Large intestine (tissue), 12 donors: ENCODE measurements at places on chromosomes 2 and 18.

DNA sequence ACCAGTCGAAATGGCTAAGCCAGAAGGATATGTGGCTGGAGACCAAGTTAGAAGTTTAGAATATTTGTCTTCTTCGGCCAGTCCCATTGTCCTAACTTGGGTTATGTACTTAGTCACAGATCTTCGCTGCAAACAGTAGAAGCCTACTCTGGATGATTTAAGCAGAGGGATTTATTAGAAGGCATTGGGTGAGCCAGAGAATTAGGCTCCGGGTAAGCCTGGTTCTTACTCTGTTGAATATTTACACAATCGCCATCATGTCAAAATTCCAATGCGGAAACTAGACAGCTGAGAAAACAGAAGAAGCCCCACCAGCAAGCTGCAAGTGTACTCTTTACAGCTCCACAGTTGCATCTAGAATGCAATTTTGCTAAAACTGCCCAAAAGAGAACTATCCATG, 276.6 kb downstream of the CMPK2 start:
- no peaks in the 10 kb centered on the region for H3K36me3 ChIP-seq
- no peaks in the 10 kb centered on the region for H3K4me1 ChIP-seq
- DNase-seq, result no peak
- H3K27me3 ChIP-seq, result no peaks in the 10 kb centered on the region
- H3K27ac ChIP-seq, result no peak overlapping the region

DNA sequence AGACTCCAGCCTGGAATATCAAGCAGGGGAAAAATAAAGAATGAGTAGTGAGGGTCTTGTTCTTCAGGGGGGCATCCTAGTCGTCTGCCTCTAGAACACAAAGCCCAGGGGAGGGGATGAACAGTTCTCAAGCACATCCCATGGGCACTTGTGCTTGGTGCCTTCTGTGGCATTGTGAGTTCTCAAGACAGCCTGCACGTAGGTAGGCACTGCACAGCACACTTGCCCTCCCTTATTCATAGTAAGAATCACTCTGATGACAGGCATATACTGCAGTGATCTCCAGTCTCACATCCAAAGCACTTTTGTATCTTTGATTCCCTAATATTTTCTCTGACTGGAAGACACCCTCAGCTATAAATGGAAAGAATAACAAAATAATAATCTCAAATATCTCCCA, 104.7 kb upstream of the CNGA3 start:
- H3K27ac ChIP-seq, result no peak overlapping the region
- H3K27me3 ChIP-seq, result peaks cover 4% of the 10 kb centered on the region
- DNase-seq, result no peak

- H3K27me3 ChIP-seq, result no peaks in the 10 kb centered on the region
- no peak for DNase-seq
- no peak overlapping the region for H3K27ac ChIP-seq
These were observed 185.6 kb downstream of the RIT2 start for GRCh38 chr18:42929857-42930256.

DNA sequence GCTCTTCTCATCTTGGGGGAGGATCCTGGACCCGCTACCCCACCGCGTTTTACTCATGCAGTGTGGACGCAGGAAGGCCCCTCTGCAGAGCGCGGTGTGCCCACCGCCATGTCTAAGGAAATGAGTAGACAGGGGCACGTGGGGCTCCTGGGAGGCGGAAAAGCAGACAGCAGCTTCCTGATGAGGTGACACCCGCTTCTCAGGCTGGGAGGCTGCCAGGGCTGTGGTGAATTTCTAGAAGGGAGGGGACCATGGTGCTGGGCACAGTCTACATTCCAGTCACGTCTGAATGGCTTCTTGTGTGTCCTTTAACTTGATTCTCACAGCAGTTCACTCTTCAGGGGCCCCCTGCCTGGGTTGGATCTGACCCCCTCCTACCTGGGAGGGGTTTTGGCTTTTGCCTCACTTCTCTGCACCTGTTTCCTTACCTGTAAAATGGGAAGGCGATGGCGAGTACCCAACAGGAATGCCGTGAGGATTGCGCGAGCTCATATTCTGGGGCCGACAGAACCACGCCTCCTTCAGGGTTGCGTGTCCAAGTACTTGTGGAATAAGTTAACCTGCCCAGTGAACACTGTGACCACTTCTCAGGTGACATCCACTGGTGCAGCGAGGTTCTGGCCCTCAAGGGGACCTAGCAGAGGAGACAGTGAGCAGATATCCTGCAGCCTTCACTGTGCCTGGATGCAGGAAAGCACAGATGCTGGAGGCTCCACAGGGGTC, 32.3 kb upstream of the MBP start:
- no peak overlapping the region for H3K27ac ChIP-seq
- H3K36me3 ChIP-seq, result no peaks in the 10 kb centered on the region
- DNase-seq, result no peak
- H3K4me3 ChIP-seq, result no peak overlapping the region
- peaks cover 19% of the 10 kb centered on the region for H3K27me3 ChIP-seq
- no peaks in the 10 kb centered on the region for H3K4me1 ChIP-seq

DNA sequence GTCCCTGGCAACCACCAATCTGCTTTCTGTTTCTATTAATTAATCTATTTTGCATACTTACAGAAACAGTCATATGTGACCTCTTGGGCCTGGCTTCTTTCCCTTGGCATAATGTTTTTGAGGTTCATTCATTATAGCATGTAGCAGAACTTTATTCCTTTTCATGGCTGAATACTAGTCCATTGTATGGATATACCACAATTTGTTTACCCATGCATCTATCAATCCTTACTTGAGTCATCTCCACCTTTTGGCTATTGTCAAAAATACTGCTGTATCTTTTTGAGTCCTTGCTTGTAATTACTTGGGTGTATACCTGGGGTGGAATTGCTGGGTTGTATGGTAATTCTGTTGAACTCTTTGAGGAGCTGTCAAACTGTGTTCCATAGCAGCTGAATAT, 126.8 kb downstream of the CTIF start:
- H3K4me3 ChIP-seq, result no peak overlapping the region
- H3K4me1 ChIP-seq, result peaks cover 4% of the 10 kb centered on the region
- H3K27ac ChIP-seq, result no peak overlapping the region
- H3K36me3 ChIP-seq, result peaks cover 9% of the 10 kb centered on the region

DNA sequence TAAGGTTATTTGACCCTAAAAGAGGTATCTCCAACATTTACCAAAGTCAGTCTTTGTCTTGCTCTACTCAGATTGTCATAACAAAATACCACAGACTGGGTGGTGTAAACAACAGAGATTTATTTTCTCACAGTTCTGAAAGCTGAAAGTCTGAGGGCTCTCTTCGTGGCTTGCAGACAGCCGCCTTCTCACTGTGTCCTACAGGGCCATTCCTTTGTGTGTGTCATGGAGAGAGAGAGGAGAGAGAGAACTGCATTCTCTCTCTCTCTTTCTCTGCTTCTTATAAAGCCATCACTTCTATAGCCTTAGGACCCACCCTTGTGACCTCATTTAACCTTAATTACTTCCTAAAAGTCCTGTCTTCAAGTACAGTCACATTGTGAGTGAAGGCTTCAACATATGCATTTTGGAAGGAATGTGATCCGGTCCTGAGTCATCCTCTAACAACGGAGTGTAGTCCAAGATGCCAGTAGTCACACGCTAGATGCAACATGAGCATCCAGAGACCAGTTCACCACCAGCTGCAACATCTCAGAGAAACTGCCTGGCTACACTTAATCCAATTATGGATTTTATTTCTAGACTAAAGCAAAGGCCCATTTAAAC, 130.2 kb downstream of the CD226 start:
- H3K4me1 ChIP-seq, result no peaks in the 10 kb centered on the region
- H3K36me3 ChIP-seq, result no peaks in the 10 kb centered on the region
- H3K4me3 ChIP-seq, result no peak overlapping the region
- no peak overlapping the region for H3K27ac ChIP-seq
- DNase-seq, result no peak
- no peaks in the 10 kb centered on the region for H3K27me3 ChIP-seq
